ENCODE measurements at places on chromosomes 2 and 18.

DNA sequence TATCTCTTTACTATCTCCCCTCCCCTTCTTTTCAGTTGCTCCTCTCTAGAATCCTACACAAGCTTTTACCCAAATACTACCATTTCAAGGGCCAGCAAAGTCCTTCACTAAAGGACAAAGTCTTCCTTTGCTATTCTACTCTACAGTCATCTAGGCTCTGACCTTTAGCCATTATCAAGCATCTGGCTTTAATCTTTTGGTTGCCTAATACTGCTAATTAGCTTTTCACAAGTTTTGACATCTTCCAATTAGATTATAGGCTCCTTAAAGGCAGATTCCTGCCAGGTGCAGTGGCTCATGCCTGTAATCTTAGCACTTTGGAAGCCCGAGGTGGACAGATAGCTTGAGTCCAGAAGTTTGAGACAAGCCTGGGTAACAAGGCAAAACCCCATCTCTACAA lies 194.4 kb downstream of the SH3BP4 start:
- no peak for DNase-seq

- no peak for DNase-seq
Measured at GRCh38 chr2:78681386-78681785, 344.1 kb upstream of the REG3G start.

GRCh38 chr18:52572036-52573000 lies 232.3 kb downstream of the DCC start:
- DNase-seq = no peak

DNA sequence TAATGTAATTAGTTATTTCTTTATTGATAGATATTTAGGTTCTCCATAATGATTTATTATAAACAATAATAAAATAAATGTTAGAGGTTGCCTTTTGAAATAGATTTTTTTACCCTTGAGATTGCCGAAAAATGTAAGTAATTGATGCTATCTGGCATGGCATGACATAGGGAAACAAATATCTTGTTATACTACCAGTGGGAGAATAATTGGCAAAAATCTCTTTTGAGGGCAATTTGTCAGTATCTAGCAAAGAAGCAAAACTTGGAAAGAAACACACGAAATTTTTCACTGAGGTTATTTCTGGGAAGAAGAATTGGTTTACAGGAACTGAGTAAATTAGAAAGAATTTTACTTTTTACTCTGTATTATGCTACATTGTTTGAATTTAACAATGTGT lies 547.2 kb upstream of the SETBP1 start:
- DNase-seq = no peak

- DNase-seq = no peak
Measured at GRCh38 chr2:157470321-157470720, 26.4 kb upstream of the CYTIP start.

- DNase-seq = no peak
Measured at GRCh38 chr2:134715932-134716643, 2.7 kb downstream of the TMEM163 start.

DNA sequence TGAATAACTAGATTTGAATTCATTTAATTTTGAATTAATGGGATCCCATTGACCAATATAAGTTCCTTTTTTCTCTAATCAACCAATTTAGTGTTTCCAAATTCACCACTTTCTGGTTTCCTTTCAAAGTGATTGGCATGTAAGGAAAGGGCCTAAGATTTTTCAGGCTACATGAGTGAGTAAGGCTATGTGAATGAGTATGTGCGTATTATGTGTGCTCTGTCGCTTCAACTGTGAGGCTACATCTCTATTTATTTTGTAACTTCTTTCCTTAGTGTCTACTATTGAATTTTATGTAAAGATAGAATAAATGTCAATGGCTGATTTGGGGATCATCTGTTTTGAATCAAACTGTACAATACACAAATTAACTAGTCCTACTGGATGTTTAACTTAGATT lies 110.6 kb downstream of the ABCA12 start:
- DNase-seq = no peak

DNA sequence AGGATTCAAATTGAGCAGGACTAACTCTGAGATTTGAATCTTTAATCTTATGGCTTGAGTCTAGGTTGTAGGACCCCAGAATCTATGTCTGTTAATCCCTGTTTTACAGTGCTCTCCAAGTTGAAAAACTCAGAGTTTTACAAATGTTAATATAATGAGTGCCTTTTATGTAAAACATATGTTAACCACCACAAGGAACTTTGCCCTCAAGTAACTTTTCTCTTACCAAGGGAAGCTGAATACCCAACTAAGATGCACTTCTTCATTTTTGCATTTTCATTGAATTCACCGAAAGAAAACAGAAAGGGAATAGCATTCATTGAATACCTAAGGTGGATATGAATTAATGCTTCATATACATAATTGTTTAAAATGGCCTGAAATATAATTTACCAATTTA lies 338.1 kb downstream of the RPRM start:
- DNase-seq = no peak

- no peak for DNase-seq
Measured at GRCh38 chr2:74430502-74430901, 9.0 kb downstream of the WDR54 start.

DNA sequence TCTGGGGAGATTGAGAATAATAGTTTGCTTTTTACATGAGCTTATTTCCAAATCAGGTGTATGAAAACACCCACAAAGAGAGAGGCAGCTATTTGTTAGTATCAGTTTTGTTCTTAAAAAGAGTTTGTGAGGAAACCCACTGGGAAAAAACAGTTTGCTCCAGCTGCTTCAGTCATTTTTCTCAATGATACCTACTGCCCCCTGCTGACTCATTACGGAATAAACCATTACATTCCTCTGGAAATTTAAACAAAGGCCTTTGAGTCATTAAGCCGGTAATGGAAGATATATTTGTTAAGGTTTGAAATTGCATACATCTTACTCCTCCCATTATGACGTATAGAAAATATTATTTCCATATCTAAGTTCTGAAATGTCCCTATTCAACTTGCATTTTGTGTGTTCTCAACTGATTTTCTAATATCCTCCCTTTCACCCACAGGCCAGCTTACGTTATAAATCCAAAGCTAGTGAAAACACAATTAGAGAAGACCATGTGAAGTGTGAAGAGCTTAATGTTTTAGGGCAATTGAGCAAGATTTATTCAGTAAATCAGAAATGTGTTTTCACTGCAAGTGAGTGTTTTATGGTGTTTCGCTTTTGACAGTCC lies 761.6 kb downstream of the DSC3 start:
- peak; percentile 53 for DNase-seq

- no peak for DNase-seq
Measured at GRCh38 chr2:45845566-45845965, 194.1 kb downstream of the PRKCE start.

- peak; percentile 98 for DNase-seq
Measured at GRCh38 chr2:138615257-138615656, 113.7 kb downstream of the SPOPL start.

DNA sequence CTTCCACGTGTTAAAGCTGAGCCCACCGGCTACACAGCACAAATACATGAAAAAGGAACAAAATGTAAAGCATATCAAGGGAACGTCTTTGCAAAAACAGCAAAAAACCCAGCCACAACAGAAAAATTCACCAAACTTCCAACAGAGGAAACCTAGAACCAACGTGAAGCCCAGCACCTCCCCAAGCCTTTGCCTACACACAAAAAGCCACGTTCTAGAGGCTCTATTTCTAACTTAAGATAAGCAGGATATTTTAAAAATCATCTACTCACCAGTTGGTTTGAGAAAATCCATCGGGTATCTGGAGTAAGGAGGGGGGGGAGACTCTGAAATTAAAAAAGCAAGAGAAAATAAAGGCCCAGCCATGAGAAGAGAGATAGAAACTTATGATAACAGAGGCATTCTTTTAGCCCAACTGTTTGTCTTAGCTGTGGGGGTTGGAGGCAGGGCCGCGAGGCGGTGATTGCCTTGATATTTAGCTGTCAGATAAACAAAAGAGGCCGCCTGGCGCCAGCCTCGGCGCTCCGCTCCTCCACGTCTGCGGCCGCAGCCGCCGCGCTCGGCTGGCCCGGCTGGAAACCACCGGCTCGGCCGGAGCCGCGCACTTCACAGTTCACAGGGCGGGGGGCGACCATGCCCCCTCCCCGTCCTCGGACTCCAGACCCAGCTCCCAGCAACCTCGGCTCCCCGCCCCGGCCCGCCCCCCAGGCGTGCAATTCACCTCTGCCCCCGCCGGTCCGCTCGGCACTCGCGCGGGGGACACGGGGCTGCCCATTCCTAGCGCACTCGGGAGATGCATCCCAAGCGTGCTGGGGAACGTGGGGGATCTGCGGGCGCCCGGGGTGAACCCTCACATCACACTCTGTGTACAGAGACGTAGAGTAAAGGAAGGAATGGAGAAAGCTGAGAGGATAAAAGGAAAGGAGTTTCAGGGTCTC lies 2.4 kb downstream of the SMAD7 start:
- DNase-seq = peak; percentile 51

DNA sequence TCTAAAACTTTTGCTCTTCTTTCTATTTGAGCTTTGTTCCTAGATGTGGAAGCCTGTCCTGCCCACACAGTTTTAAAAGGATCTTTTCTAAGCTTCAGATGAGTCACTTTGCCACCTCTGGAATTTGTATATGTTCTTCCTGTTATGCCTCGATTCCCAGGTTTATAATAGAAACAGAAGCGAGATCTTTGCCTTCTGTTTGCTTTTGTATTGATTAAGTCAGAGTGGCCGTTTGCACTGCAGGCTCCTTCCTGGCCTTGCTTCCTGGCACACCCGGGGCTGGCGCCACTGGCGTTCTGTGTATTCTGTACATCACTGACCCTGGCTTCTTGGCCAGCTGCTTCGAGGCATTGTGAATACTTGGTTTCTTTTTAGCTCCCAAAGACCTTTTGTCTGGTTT lies 91.8 kb downstream of the MTCL1 start:
- DNase-seq = no peak

DNA sequence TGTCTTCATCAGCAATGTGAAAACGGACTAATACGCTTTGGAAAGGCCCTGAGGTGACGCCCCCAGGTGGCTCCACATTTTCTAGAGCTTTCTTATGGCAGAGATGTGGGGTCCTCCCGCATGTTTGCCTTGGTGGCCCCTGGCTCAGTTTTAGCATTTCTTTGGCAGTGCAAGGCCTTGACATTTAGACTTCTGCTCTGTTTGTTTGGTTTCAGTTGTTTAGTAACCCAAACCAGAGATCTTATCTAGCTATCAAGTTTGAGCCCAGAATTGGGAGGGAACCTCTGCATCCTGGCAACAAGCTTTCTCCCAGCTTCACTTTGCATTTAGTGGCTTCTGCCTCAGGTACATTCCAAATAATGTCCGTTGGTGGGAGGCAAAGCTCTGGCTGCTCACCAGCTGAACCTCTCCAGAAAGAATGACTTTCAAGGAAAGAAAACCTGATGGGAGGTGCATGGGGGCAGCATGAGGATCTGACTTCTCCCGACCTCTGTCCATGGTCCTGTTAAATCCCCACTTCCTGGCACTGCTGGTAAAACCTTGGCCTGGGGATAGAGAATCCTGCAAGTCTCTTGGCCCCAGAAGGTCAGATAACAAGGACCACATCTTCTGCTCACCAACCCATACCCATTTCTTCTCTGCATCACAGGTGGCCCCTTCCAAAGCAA lies 12.0 kb upstream of the MBP start:
- no peak for DNase-seq

- DNase-seq = no peak
Measured at GRCh38 chr2:218375212-218375611, 6.9 kb upstream of the SLC11A1 start.

DNA sequence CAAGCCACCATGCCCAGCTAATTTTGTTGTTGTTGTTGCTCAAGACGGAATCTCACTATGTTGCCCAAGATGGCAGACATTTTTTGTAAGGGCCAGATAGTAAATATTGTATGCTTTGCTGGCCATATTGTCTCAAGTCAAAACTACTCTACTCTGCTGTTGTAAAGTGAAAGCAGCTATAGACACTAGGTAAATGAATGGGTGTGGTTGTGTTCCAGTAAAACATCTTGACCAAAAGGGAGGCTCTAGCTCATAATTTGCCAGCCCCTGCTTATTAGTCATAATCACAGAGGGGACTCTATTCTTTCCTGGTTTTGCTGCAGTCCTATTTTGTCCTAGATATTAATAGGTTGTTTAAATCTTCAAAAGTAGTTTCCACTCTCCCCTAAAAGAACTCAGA lies 24.5 kb downstream of the MAPRE3 start:
- no peak for DNase-seq

- no peak for DNase-seq
Measured at GRCh38 chr2:67836866-67837265, 225.9 kb downstream of the C1D start.

- no peak for DNase-seq
Measured at GRCh38 chr18:76972846-76973519, 150.6 kb downstream of the ZNF236 start.
